Kidney (tissue), 22 donors: ENCODE measurements at places on chromosomes 11 and 22. TPM values are rescaled to one million over a fixed set of nuclear protein-coding genes. Genes with fewer than 3 reads are reported as not detected.

- DNase-seq, result peak; percentile 73
Observed at GRCh38 chr11:72238040-72238450, 5.9 kb downstream of the PHOX2A start.

- peak; percentile 52 for DNase-seq
Observed at GRCh38 chr11:35100013-35100383, 39.0 kb upstream of the CD44 start.

DNA sequence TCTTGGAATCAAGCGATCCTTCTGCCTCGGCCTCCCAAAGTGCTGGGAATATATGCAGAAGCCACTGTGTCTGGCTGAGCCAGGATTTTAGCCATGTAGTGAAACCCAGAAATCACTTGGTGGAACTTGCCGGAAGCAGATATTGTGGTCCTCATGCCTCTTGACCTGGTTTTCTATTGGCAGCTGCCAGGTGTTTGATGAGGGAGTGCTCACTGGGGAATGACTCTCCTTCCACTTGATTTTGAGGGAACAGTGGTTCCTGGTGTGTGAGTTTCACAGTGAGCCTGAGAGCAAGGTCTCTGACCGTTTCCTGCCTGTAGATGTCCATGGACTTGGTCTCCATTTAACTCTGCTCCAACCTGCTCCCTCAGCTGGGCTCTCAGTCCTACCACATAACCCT, 34.7 kb upstream of the ELF5 start:
- DNase-seq, result no peak

DNA sequence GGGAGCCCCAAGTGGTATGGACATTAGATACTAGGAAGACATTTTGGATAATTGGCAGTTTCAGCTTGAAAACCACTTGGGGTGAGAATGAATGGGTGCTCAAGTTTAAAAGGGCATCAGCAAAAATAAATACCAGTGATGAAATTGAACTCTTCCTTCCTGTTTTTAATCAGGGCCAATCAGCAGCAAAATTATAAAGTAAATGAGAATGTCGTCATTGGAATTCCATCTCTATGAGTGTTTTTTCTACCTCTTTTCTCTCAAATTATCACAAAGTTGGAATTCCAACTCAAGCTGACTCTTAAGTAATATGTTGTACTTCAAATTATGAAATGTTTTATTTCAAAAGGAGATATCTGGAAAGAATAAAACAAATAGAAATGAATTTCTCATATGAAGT, 730.6 kb downstream of the METTL15 start:
- no peak for DNase-seq

DNA sequence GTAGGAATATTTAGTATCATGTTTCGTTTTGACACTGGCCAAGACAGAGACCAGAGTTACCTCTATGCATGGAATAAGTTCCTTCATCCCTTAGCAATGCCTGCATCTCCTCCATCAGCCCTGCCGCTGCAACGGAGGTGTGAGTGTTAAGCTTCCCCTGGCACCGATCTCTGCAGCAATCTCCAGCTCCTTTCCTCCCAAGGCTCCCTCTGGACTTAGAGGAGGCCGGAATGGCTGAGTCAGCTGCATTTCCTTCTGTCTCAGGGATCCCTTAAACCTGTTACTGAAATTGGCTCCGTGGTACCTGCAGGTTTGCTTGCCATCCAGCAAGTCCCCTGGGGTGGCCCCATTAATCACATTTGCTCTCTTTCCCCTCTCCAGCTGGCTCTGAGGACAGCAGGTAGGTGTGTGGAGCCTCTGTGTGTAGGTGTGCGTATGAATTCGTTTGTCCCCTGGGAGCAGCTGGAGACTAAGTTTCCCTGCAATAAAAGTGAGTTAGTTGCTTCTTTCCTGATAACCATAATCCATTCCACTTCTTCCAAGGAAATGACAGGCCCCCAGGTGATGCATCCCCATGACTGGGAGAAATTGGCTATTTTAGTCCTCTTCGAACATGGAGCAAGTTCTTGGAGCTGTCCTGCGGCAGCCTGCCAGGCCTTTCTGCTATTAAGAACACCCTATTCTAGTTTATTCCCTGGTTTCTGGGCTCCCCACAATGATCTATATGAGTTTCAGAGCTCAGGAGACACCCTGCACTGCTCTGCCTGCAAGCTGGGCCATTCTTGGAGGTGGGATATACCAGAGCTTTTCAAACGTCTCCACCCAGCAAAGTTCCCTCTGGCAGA, 457.2 kb upstream of the CADM1 start:
- DNase-seq, result no peak

DNA sequence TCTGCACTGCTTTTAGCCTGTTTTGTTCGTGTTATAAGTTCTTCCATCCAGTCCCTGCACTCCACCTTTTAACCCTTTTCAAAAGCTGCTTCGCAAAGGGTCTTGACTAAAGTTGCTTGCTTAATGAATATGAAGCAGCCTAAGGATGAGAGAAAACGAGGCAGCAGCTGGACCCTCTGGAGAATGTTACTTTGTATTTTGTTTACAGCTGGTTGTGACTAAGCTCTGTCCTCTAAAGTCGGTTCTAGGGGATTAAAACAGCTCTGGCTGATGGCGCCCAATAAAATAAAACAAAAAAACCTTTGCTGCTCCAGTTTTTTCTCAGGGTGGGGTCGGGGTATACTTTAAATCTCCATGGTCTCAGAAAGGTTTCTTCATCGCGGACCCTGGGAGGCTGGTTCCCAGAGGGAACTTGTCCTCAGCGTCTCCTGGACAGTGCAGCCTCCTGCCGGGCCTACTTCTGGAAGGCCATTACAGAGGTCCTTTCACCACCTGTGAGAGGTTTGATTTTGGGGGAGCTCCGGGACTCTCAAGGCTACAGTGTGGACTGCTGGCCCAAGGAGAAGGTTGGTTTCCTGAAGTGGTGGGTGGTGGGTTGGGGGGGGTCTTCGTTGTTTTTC, 836 bp upstream of the RBM4 start:
- no peak for DNase-seq

- peak; percentile 36 for DNase-seq
Observed at GRCh38 chr11:3000032-3000961, 8.2 kb upstream of the NAP1L4 start.

- DNase-seq, result no peak
Observed at GRCh38 chr11:106088896-106089295, 11.4 kb downstream of the AASDHPPT start.

DNA sequence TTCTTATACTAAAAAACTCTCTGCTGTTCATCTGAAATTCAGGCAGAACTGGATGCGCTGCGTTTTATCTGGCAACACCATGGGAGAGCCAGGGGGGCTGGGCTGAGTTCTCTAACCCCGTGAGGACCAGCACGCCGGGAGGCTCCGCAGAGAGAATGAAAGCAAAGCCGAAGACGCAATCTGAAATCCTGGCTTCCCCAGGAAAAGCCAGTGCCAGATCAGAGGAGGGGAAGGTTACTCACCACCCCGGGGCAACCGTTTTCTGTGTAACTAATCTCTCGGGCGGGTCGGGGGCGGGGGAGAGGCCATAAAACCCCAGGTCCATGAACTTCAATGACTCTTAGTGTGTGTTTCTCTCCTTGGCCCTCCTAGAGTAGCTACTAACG, 99.4 kb downstream of the SHANK2 start:
- peak; percentile 88 for DNase-seq

GRCh38 chr11:1128311-1129142, 29.2 kb upstream of the MUC5AC start:
- peak; percentile 38 for DNase-seq

GRCh38 chr11:19924311-19924710, 211.7 kb downstream of the NAV2 start:
- no peak for DNase-seq

- no peak for DNase-seq
Observed at GRCh38 chr11:112392904-112393303, 132.2 kb upstream of the PLET1 start.

DNA sequence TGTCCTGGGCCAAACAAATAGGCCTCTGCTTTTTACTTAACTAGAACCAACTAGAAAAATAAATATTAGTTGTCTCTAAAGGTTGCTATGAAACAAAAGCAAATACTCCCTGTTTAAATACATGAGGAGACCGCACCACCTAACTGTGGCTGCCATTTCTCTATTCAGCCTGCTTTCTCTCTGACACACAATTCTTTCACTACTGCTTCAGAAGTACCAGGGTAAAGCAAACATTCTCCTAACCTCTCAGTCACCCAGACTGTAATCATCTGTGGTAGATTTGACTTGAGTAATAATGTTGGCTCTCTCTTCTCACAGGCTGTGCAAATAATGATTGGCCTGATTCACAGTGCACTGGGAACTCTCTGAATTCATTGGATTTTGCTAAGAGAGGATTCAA, 41.0 kb upstream of the MS4A8 start:
- no peak for DNase-seq

DNA sequence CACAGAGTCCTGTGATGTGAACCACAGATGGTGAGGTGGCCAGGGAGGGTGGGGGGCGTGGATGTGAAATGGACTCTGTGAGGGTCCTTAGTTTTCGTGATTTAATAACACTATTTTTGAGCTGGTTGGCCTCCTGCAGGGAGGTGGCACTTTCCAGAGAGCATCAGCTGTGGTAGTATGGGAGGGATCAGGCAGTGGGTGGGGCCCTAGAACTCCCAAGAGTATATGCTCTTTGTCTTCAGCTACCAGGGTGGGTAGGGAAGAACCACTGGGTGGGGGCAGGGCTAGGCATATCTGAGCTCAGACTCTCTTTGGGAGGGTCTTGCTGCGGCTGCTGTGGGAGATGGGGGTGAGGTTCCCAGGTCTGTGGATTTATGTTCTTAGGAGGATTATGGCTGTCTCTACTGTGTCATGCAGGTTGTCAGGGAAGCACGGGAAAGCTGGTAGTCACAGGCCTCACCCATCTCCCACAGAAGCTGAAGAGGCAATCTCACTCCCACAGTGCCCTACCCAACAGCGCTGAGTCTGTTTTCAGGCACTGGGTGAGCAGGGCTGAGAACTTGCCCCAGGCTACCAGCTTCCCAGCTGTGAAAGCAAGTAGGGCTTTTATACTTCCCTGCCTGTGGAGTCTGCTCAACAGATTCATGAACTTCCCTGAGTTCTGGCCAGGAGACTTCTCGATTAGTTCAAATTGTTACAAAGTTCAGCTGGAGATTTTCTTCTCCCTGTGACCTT, 47.9 kb upstream of the SNX19 start:
- no peak for DNase-seq

- DNase-seq, result no peak
Observed at GRCh38 chr11:68269414-68270081, 2.2 kb downstream of the C11orf24 start.

DNA sequence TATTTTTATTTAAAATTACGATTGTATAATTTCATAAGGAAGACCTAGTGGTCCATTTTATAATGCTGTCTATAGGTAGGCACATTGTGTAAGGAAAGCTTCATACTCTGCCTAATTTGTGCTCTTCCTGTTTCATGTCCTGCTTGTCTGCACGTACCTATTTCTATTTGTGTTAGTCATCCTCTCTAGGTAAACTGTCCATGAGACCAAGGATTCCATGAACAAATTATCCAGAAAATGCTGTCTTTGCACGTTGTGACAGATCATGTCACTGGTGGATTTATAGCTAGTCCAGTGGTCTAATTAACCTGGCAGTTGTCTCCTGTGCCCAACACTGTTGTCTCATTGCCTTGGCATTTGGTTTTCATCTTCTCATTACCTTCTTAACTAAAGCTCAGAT, 44.7 kb downstream of the DNAJC24 start:
- no peak for DNase-seq

GRCh38 chr11:72005347-72006260, 6.9 kb downstream of the IL18BP start:
- DNase-seq, result no peak

GRCh38 chr11:80815752-80816453, 1375.1 kb upstream of the TENM4 start:
- DNase-seq, result peak; percentile 7

DNA sequence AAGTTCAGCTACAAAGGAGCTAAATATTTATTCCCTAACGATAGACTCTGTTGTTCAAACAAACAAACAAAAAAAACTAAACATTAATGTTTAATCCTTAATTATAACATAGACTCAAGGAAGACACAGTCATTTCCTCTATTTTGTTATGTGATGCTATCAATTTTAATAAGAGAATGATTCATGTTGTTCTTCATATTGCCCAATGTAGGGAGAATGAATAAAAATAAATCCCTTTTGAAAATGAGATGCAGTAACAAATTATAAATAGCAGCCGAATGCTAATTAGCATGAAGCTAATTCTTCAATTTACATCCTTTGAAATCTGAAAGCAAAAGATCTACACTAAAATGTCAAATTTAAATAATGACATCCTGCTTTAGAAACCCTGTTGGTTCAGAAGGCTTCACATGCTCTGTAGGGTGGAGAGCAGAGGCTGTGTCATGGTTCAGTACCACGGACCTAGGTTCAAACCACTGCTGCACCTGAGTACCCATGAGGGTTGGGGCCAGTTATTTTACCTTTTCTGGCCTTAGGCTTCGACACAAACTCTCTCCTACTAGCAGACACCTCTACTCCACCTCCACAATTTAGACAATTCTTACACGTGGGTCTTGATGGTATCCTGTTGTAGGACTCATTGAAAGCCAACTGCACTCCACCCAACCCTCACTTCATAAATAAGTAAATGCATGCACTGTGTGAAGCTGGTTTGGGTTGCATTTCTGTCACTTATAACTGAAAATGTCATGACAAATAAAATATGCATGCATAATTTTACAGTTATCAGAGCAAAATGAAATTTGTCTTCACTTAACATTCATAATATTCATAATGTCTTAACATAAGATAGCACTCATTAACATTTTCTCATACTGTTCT, 89.0 kb downstream of the RRAS2 start:
- no peak for DNase-seq

DNA sequence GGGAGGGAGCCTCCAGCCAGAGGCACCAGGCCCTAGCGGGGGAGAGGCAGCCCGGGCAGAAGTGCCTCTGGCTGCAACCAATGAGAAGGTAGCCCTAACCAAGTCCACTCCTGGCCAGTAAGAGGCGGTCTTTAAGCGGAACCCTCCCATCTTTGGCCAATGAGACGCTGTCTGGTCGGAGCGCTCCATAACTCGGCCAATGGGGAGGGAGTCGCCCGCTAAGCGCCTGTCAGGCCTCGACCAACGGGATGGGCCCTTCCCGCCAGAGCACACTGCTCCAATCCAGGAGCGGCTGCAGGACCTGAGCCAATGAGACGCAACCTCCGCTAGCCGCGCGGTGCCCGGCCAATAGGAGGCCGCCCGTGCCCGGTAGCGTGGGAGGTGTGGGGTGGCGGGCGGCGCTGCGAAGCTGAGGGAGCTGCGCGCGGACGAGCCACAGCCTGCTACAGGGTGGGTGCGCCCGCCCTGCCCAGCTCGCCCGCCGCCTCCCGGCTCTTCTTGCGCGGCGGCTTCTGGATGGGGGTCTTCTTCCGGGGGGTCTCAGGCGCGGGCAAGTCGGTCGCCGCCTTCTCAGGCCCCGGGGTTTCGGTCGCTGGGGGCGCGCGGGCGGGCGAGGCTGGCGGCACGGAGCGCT, 12.6 kb downstream of the SCARF2 start:
- DNase-seq, result no peak

- no peak for DNase-seq
Observed at GRCh38 chr22:43666457-43666856, 145.6 kb downstream of the EFCAB6 start.

The MMP27 gene
- total RNA-seq, result not detected

The GGTLC3 gene
- 6.2 TPM for total RNA-seq

The HEPACAM gene
- not detected for total RNA-seq

The MS4A1 gene
- total RNA-seq, result 11.1 TPM

The ALKBH8 gene
- 9.4 TPM for total RNA-seq

The MYOD1 gene
- total RNA-seq, result not detected

The IRAG1 gene
- 38.1 TPM for total RNA-seq

The MRGPRX4 gene
- not detected for total RNA-seq

The YPEL1 gene
- 6.1 TPM for total RNA-seq

The KCNJ1 gene
- total RNA-seq, result 175 TPM

The ROBO4 gene
- 29.5 TPM for total RNA-seq

The ADAMTS15 gene
- 6.2 TPM for total RNA-seq
